ENCODE measurements at places on chromosomes 6 and 20.
A peak's percentile ranks its signal among the peaks of the same experiment; 100 is the strongest.

DNA sequence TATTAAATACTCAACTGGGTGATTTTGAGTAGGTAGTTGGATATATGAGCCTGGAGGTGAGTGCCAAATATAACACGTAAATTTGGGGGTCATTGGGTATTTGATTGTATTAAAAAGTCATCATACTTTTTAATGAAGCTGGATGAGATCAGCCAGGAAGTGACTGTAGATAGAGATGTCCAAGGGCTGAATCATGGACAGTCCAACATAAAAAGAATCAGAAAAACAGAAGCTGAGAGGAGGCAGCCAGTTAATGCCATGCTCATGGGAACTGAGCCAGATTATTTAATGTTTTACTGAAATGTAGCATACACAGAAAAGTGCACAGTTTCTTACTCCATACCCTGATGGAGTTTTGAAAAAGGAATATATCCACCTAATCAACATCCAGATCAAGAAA, 435.5 kb upstream of the PLCB4 start:
- no peak for DNase-seq

DNA sequence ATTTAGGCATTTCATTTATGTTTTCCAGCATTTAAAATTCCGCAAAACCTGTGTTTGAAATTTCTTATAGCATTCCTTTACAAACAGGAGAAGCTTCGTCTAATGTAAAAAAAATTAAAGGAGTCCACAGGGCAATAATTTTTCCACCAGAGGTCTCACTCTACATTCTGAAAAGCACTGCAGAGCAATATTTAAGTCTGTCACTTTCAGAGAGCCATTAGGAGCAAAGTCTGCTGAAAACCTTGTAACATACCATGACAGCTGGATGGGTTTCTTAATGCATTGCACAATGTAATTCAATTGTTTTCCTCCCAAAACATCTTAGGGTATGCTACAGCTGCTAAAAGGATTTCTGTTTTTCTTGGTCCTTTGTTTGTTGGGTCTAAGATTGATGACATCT, 18.0 kb downstream of the BAG2 start:
- DNase-seq = no peak

DNA sequence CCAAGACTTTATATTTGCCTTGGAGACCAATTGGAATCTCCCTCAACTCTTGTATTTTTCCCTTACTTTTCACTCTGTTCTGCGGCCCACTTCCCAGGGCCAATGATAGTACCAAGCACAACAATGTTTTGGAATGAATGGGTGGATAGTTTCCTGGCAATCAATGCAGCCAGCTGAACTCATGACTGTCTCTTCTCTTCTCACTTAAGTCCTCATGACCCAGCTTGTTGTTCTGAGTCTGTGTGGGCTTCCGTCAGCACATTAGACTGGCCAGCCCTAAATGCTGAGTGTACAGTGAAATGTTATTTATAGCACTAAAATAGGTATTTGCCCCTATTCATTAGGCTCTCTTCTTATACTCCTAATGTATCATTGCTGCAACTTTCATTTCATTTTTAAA, 5.6 kb upstream of the MBOAT1 start:
- no peak for DNase-seq

DNA sequence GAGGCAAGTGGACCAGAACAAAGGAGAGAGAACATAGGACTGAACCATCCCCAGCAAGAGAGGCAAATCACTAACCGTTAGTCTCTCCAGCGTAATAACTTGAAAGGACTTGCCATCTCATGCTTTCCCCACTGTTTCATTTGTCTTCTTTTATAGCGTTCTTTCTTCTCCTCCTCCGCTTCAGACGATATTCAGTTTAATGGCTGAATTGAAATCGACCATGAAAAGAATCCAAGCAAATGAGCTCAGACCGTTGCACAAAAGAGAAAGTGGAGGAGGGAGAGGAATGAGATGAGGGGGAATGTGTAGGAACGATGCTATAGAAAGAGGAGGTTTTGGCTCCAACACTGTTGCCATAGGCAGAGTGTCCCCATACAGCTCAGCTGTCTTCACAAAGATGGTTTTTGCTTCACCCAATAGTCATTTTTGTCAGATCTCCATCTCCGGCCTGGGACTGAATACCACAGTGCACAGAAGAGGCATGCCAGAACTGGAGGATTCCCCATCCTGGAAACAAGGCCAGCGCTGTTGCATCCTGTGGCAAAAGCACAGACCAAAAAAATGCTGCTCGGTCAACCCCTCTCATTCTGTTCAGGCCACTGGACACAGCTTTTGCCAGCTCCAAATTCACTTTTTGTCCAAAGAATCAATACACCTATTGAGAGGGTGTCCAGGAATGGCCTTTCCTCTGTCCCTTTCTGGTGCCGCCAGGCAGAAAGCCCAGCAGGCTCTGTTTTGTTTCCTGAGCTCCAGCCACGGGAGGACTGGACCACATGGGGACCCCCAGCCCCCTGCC, 176.1 kb downstream of the ID4 start:
- no peak for DNase-seq

DNA sequence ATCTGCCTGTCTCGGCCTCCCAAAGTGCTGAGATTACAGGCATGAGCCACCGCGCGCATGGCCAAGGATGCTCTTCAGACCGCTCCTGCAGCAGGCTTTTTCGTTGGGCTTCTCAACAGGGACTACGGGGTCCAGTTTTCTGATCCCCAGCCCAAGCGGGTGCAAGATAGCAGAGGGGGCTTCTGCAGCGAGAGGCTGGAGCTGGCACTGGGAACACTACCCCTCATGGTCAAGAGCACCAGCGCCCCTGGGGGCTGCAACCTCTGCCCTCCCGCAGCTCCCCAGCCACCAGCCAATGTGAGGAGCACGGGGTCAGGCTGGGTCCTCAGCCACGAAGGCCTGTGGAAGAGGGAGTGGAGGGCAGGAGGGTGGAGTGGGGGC, 6.0 kb downstream of the CTSZ start:
- no peak for DNase-seq

- DNase-seq = no peak
These were observed 64.7 kb downstream of the BTBD3 start for GRCh38 chr20:11982289-11982954.

DNA sequence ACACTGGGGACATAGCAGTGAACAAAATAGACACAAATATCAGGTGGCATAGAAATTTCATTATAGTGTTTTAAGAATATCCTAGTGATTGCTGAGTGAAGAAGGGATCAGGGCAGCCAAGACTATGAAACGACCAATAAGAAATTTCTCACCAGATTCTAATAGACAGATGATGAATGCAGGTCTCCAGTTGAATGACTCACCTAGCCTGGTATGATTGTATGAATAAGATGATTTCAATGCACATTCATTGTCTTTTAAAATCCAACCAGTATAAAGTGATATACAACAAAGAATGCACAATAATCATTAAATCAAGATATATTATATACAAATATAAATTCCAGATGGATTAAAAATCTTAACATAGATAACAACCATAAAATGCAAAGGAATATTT, 124.5 kb upstream of the TENT5A start:
- DNase-seq = no peak

DNA sequence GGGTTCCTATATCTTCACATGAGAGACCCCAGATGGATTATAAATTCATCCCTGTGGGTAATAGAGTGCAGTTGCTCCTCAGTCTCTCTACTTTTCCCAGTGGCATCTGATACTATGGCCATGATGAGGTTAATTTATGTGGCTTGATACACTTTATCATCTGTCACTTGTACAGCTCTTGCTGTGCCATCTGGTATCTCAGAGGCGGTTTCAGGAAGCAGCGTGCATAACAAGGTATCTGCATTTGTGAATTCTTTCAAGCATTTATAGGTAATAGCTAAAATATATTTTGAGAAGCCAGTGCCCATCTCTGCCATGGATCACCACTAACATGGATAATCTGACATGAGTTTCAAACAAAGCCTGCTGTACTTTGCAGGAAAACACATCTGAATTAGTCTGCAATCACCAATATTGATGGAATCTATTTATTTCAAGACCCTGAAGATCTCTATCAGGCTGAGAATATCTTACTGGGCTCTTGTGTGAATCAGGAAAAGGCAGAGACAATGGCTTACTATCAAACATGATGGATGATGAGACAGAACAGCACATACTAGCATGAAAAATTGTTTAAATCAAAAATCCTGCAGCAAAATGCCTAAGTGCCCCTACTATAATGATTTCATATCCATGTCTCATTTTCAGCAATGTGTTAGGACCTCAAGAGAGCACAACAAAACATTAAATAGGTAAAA, 548.7 kb upstream of the MAP3K7 start:
- DNase-seq = no peak

- peak; percentile 79 for DNase-seq
These were observed 7.8 kb upstream of the ACSS1 start for GRCh38 chr20:25065625-25066338.

DNA sequence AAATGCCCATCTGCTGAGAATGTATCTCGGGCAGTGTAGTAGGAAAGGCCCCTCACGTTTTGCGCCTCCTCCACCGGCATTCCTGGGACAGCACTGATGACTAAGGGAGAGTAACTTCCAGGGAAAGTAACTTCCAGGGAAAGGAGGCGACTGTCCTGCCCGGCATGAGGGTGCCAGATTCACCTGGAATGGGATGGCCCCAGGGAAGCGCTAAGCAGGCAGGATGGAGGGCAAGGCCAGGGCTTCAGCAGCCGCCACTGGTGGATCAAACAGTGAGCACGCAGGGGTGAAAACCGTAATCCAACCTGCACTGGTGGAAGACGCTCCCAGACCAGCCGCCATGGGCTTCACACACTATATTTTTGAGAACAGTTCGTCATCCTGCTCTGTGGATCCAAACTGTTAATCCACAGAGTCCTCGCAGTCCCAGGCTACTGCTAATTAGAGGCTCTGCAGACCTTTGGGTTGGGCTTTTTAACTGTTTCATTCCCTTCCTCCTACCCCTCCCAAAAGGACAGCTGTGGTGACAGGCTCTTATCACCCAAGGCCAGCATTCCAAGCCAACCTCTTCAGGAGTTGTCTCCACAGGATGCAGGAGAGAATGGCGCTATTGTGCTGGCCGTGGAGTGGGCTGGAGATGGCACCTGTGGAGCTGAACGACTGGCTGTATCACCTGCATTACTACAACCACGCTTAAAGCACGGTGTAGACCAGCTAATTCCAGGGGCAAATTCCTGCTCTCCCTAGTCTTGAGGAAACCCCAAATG, 178.9 kb downstream of the DLL1 start:
- DNase-seq = no peak

DNA sequence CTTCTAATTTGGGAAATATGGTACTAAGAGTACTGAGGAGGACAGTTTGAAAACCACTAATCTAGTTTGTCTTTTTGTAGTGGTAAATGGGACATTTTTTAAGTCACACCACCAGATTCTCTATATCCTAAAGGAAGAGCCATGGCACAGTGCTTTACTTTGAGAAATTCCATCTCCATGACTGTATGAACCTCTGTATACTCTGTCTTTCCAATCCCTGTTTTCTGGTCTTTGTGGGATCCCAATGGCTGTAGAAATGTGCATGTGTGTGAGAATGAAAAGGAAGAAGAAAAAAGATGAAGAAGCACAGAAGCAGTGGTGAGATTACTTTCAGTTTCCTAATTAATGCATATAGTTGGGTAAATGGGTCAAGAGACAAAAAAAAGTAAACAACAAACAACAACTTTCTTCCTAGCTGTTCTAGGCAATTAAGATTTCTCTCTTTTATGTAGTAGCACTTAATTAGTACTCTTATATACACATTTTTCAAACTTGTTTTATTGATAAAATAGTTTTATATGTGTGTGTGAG, 141.2 kb upstream of the HCRTR2 start:
- DNase-seq = peak; percentile 36

- no peak for DNase-seq
These were observed 43.4 kb downstream of the TAF8 start for GRCh38 chr6:42093582-42094329.

DNA sequence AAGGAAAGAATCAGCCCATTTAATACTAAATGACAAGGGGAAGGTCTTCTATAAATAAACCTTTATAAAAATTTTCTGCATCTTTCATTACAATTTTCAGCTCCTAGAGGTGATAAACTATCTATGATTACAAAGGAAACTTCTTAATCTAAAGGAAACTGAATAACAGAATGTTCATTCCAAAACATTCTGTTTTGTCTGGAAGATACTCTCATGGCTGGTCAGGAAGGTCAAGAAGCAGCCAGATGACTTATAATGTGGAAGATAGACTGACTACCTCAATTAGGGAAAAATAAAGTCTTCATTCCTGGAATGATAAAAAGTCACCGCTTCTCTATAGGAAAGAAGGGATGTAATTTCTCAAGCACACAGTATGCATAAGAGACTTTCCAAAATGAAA, 131.3 kb downstream of the GMDS start:
- DNase-seq = no peak

GRCh38 chr6:32815115-32815514, 1.7 kb downstream of the HLA-DOB start:
- peak; percentile 53 for DNase-seq

DNA sequence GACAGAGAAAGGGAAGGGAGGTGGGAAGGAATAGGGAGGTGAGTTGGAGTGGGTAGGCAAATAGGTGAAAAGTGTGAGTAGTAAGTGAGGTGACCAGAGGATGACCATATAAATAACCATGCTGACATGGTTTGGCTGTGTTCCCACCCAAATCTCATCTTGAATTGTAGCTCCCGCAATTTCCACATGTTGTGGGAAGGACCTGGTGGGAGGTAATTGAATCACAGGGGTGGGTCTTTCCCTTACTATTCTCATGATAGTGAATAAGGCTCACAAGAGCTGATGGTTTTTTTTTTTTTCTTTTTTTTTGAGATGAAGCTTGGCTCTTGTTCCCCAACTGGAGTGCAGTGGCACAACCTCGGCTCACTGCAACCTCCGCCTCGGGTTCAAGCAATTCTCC, 21.5 kb upstream of the SMIM13 start:
- peak; percentile 65 for DNase-seq

DNA sequence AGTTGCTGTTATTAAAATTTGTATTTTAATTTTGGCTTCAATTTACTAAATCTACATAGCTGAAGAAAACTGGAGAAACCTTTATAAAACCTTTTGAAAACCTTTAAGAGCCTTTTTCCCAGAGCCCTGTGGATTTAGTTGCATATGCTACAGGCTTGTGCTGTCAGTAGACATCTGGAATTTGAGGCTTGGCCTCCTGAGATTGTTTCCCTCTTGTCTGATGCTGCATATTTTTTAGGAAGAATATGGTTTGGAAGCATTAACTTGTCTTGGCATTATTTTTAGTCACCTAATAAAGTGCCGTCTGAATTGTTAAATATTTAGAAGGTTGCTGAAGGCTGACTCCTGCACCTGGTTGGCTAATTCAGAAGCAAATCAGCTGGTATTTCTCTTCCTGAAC, 369.4 kb downstream of the UTRN start:
- DNase-seq = no peak

GRCh38 chr6:125743604-125744003, 5.8 kb upstream of the HEY2 start:
- DNase-seq = no peak

- DNase-seq = no peak
These were observed 183.1 kb upstream of the RALGAPA2 start for GRCh38 chr20:20895537-20895936.

Data from suppressor macrophage treated with lipopolysaccharide for 1 hour (primary cell).